Activated naive CD8-positive, alpha-beta T cell treated with anti-CD3 and anti-CD28 coated beads, Interleukin-2, amount 10 ng/mL, durations not matched to agents 7 days and 5 days (primary cell): ENCODE measurements at places on chromosomes 5 and 9.

DNA sequence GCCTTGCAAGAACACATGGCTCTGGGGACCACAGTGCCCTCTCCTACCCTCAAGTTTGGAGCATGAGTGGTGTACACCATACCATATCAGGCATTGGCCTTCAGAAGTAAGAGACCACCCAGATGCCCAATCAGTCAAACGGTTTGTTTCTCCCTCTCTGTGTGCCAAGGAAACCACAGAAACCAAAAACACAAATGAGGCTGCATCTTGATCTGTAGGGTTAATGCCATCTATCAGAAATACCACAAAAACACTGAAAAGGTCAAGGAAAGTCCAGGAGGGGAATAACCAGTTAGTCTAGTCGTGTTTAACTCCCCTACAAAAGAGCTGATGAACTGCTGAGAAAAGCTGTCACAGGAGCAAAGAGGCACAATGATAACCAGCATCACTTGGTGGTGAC is 78.4 kb downstream of the INSYN2B start:
- DNase-seq = no peak

DNA sequence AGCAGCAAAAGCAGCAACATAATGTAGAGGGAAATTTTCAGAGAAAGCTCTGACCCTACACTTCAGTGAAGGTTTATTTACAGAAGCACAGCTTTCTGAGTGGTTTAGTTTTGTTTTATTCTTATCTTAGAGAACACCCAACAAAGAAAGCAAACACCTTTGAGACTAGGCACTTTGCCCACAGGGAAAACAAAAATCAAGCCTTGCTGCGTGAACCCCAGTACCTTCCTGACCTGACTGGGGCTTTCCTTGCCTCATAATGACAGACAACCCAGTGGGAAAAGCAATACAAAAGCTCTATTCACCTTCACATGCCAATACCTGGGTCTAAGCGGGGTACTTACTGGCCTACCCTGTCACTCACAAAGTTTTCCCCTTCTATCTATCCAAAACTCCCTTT is 189.8 kb downstream of the HINT1 start:
- DNase-seq = no peak

- no peak for DNase-seq
These were observed 47.9 kb downstream of the DEPDC1B start for GRCh38 chr5:60651872-60652620.

- DNase-seq = no peak
These were observed 143.7 kb downstream of the TTLL11 start for GRCh38 chr9:121949364-121949763.

DNA sequence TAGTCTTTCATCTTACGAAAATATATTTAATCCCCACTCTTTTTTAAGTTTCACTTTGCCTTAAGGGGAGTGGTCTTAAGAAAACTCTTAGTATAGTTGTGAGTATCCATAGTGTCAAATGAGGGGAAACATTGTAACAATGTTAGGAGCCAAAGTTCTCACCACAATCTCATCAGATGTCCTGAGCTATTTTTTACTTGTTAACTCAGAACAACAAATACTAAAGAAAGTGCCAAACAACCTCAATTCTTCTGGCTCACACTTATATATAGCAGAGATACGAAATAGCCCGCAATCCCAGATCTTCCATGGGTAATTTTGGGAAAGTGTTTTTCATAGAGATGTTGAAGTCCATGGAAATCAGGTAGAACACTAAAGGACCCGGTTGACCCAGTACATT is 194.0 kb upstream of the DMRT1 start:
- no peak for DNase-seq

- peak; percentile 7 for DNase-seq
These were observed 107.3 kb upstream of the IER5L start for GRCh38 chr9:129285382-129285781.

DNA sequence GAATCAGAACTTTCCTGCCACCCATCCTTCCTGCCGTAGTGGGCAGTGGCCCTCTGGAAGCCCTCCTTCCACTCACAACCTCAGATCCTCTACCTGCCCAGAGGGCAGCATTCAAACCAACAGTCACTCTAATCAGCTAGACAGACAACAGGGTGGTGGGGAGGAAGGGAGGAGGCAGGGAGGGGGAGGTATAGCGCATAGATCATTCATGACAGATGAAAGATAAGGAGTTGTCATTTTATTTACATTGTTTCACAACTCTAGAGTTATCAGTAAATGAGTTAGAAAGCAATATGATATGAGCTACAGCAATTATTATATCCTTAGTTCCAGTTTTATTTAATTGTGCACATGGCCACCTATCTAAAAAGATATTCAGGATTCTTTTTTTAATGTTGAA is 852 bp downstream of the IL9 start:
- no peak for DNase-seq

GRCh38 chr5:57681942-57682341 is 199.3 kb upstream of the ACTBL2 start:
- no peak for DNase-seq

GRCh38 chr5:72518001-72518683 is 10.9 kb upstream of the ZNF366 start:
- no peak for DNase-seq

- no peak for DNase-seq
These were observed 214.9 kb upstream of the IRX1 start for GRCh38 chr5:3380689-3381088.
